Endothelial cell of umbilical vein (primary cell): ENCODE measurements at places on chromosomes 2 and 18. TPM values are rescaled to one million over a fixed set of nuclear protein-coding genes. Genes with fewer than 3 reads are reported as not detected.

DNA sequence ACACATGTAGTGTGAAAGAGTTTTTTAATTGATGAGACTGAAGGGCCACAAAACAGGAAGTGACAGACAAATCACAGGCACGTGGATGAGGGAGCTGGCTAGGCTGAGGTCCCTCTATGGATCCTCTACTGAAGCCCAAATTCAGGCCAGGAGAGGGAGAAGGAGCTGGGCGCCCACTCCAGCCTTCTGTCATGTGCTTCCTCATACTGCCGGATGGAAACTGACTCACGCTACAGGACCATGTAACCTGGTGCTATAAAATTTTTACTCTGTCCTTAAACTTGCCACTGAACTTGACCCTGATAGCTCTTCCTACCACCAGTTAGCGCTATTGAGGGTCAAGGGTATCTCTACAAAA, 31.3 kb downstream of the PSTPIP2 start:
- no peaks in the 10 kb centered on the region for H3K4me1 ChIP-seq
- no peak overlapping the region for H3K4me3 ChIP-seq
- no peak overlapping the region for H3K27ac ChIP-seq
- H3K27me3 ChIP-seq: no peaks in the 10 kb centered on the region

DNA sequence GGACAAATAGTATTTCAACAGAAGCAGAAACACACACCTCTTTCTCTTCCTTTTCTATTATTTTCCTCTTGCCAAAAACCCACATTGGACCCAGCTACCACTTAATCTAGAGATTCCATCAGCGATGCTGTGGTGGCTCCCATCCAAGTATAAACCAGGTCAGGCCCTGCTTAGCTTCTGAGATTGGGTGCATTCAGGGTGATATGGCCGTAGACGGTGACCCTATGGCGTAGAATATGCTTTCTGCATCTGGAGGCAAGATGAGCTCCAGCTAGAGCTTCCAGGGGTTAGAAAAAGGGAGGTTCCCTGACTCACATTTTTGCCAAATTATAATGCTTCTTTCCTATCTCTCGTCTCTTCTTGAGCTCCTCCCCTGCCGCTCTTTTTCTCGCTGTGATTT, 66.5 kb downstream of the TNP1 start:
- H3K27me3 ChIP-seq: no peaks in the 10 kb centered on the region
- H3K27ac ChIP-seq: no peak overlapping the region
- no peak overlapping the region for H3K4me3 ChIP-seq
- H3K36me3 ChIP-seq: no peaks in the 10 kb centered on the region
- no peaks in the 10 kb centered on the region for H3K4me1 ChIP-seq

Gene CRACDL
- polyA plus RNA-seq: 0.92 and 1.6 TPM in 2 replicates

Gene RIT2
- not detected in 2 replicates for polyA plus RNA-seq

Gene HRH4
- 0.03 TPM in 2 replicates for polyA plus RNA-seq

Gene CHRND
- polyA plus RNA-seq: not detected in 2 replicates
